ENCODE measurements at places on chromosomes 5 and 9. TPM values are rescaled to one million over a fixed set of nuclear protein-coding genes. Genes with fewer than 3 reads are reported as not detected.
A peak's percentile ranks its signal among the peaks of the same experiment; 100 is the strongest.

GRCh38 chr5:103366918-103367549 is 108.5 kb downstream of the MACIR start:
- no peak for DNase-seq

DNA sequence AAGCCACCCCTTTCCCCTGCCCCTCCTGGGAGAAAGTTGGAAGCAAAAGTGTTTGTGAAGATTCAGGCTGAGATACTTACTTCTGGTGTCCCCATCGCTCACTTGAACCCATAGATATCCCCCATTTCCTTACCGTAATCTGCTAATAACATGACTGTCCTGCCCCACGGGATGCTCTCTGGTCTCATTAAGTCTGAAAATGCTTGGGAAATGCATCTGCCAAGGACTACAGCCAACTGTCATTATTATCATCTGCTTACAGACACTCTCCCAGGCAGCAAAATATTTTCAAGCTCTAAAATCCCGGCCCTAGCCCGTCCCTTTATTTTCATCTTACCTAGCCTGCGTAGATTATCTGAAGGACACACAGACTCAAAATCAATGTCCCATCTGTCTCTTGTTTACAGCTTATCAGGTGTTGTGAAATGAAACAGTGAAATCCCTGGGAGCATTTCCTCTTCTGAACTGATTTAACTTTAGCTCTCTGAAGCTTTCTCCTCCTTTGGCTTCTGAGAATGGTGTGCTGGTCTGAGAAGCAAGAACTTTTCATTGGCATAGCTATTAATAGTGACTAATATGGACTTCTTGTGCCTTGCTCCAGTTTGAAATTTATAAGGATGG is 126.9 kb upstream of the OSMR start:
- no peak for DNase-seq

DNA sequence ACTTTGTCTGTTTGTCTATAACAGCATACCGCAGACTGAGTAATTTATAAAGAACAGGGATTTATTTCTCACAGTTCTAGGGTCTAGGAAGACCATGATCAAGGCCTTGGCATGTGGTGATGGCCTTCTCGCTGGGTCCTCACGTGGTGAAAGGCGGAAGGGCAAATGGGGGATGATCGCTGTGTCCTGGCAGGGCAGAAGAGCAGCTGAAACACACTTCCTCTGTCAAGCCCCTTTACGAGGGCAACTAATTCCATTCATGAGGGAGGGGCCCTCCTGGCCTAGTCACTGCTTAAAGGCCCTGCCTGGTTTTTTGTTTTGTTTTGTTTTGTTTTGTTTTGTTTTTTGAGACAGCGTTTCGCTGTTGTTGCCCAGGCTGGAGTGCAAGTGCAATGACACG is 41.9 kb upstream of the UBTD2 start:
- DNase-seq = no peak

GRCh38 chr5:1934801-1935429 is 52.2 kb upstream of the IRX4 start:
- no peak for DNase-seq

- DNase-seq = no peak
Observed at GRCh38 chr5:1412621-1413020, 32.6 kb downstream of the SLC6A3 start.

C9orf43 gene
- polyA plus RNA-seq = 0.59 TPM

HMCN2 gene
- polyA plus RNA-seq = 0.55 TPM

PAIP2 gene
- polyA plus RNA-seq = 158 TPM

DNA sequence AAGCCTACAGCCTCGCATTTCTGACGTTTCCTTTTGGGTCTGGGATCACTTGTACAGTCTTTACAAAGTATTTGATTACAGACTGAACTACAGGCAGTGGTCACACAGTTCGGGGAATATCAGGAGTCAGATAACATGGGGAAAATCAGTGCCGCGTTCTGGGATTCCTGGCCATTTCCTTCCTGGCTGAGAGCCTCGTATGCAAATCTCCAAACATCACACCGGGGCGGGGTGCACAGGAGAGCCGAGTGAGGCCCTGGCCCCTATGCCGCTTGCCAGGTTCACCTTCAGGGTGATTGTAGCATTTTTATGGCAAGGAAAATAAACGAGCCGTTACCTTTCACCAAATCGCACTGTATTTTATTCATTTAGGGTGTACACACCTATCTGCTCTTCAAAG is 29.6 kb upstream of the SLC9A3 start:
- DNase-seq = no peak

SPATA31E1 gene
- polyA plus RNA-seq = not detected

- DNase-seq = no peak
Observed at GRCh38 chr5:128800377-128800776, 164.9 kb upstream of the SLC27A6 start.

DNA sequence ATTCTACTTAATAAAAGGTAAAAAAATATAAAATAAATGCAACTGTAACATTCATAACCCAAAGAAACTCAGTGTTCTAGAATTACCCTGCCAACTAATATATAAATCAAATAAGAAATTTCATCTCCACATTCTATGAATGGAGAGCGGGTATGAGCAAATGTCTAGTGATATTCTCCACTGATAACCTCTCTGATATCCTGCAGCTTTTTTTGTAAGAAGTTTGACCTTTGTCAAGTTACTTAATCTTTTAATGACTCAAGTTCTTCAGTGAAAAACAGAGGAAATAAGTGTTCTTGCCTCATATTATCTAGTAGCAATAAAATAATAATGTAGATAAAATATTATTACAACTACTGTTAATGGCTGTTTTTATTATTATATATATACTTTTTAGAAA is 1275.6 kb upstream of the CDH9 start:
- DNase-seq = no peak

GRCh38 chr5:6550628-6551027 is 82.2 kb downstream of the NSUN2 start:
- no peak for DNase-seq

DNA sequence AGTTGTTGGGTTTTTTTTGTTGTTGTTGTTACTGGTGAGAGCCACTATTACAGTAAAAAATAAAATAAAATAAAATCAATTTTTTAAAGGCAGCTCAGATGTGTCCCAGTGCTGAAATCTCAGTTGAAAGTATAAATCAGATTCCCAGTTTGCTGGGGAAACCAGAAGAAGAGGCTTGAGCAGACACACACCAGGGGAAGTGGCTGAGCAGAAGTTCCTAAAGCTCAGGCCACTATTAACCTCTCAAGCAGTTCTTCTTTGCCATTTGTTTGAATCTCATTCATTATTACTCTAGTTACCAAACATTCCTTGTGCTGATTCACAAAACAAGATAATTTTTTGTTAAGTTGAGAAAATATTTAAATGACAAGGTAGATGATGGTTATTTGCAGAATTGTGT is 70.9 kb upstream of the ZSWIM6 start:
- DNase-seq = no peak

DNA sequence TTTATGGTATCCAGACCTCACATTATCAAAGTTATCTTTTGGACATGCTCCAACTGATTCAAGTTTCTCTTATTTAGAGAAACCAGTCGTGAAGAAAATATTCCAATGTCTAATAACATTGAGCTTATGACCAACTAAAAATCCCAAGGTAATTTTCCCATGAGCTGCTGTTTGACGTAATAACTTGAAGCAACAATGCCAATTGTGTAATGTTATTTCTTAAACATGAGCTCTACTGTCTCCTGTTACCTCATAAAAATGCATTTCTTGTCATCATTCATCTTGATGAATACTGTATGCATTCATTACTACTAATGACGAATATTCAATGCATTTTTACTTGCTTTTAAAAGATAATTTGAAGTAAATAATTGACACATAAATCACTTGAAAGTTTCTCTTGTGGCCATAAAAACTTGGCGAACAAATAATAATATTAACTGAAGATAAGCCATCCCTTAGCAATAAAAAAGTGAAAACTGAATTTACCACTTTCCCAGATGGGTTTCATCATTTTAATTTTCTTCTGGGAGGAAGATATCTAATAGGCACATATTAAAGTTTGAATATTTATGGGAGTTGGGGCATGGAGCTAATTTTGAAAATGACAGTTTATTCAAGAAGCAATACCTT is 424 bp upstream of the MARCOL start:
- DNase-seq = no peak

C9orf57 gene
- polyA plus RNA-seq = not detected

DND1 gene
- not detected for polyA plus RNA-seq

PCYOX1L gene
- polyA plus RNA-seq = 16.4 TPM

GRCh38 chr9:128415281-128415680 is 5.4 kb upstream of the CERCAM start:
- no peak for DNase-seq

GRCh38 chr5:994821-995220 is 13.8 kb upstream of the NKD2 start:
- DNase-seq = no peak

- DNase-seq = peak; percentile 79
Observed at GRCh38 chr9:88076286-88077070, 61.8 kb downstream of the SPATA31C2 start.

GRCh38 chr9:125763394-125763801 is 16.2 kb downstream of the PBX3 start:
- DNase-seq = no peak

SWI5 gene
- 37.1 TPM for polyA plus RNA-seq

TMEM215 gene
- not detected for polyA plus RNA-seq

LCN9 gene
- not detected for polyA plus RNA-seq

SOHLH1 gene
- not detected for polyA plus RNA-seq

DNA sequence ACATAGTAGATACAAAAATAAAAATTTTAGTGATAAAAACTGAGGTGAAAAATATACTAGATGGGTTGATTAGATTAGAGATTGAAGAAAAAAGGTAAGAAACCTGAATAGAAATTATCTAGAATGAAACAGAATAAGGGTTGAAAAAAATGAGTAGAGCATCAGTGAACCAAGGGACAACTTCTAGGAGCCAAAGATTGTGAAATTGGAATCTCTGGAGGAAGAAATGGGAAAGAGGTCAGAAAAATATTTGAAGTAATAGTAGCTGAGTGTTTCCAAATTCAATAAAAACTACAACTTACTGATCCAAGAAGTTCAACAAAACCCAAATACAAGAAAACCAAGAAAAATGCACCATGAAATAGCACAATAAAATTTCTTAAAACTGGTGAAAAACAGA is 116.6 kb upstream of the STARD4 start:
- DNase-seq = no peak

DNA sequence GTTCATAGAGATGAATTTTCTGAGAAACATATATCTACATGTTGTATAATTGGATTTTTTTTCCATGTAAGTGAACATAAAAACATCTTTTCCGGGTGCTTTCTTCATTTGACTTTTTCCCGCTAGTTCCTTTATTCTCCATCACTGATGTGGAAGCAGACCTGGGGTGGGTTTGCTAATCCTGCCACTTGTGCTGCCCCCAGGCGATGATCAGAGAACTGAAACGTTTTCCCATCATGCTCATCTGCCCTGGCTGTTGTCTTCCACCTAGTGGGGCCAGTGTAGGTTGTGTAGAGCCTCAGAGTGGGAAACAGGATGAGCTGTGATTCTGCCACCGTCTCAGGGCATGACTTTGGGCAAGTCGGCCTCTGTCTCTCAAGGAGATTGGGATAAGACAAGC is 34.2 kb upstream of the TGFBR1 start:
- DNase-seq = no peak

GRCh38 chr5:43728581-43728980 is 125.6 kb downstream of the NNT start:
- no peak for DNase-seq

DNA sequence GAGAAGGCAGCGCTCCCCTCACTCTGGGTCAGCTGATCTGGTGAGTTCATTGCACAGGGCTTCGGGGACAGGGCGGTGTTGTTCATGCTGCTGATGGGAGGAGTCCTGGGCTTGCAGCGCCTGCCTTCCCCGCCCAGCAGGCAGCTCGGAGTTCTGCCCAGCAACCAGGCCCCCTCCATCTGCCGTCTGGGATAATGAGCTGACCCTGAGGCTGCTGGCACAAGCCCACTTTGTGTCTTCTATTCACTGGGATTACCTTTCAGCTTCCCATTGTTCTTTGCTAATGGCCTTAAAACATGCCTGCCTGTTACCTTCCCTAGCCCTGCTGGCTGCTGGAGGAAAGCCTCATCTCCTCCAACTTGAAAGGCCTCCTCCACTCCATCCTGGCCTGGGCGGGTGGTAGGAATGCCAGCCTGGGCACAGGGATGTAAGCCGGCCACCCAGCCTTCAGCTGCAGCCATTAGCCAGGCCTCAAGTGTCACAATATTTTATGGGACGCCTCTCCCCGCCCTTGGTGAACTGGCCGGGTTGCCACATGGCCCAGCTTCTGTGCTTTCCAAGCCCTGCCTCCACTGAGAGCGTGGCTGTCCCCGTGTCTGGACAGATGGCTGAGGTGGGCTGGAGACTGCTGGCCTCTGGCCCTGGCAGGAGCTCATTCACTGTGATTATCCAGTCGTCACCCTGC is 70.4 kb downstream of the GADD45G start:
- DNase-seq = no peak

GRCh38 chr9:34690983-34691935 is at the start of gene CCL19:
Gene CCL19 (minus strand): TSS chr9:34691276. CDS start chr9:34691139, 137 bp downstream.
- DNase-seq = no peak

DNA sequence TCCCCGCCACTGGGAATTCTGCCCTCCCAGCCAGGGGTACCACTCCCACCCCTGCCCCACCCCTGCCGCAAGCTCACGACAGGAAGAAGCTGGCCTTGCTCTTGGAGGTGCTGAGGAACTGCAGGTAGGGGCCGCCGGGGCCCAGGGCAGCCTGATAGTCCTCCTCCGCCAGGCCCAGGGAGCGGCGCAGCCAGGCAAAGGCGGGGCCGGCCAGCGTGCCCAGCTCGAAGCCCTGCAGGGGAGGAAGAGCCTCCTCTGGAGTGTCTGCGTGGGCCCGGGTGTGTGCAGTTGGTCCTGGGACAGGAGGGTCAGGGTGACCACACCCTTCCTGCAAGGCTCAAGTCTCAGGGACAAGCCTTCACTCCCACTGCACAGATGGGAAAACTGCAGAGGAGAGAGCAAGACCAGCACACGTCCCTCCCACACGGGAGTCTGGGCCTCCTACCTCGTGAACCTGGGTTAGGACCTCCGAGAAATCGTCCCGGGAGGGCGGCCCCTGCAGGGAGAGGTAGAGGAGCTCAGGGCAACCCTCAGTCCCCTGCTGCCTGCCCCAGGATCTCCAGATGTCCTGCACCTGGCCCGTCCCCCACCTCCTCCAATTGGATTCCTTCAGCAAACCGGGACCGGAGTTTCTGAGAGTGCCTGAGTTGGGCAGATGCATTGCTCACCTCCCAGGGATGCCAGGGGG is 2.4 kb downstream of the PIP5KL1 start:
- DNase-seq = no peak

- no peak for DNase-seq
Observed at GRCh38 chr9:34994260-34994899, 4.8 kb downstream of the DNAJB5 start.

GRCh38 chr9:77221431-77221830 is 44.1 kb downstream of the VPS13A start:
- no peak for DNase-seq

TMEM203 gene
- polyA plus RNA-seq = 40.1 TPM

GRCh38 chr5:54956922-54957321 is 28.5 kb downstream of the ESM1 start:
- DNase-seq = no peak
